ENCODE measurements at places on chromosomes 2 and 18. TPM values are rescaled to one million over a fixed set of nuclear protein-coding genes. Genes with fewer than 3 reads are reported as not detected.
A peak's percentile ranks its signal among the peaks of the same experiment; 100 is the strongest.

Gene ATF2
- total RNA-seq: 55.8 TPM

Gene XDH
- 2.2 TPM for total RNA-seq

Gene BOLL
- total RNA-seq: not detected

Gene SERPINB3
- total RNA-seq: not detected

Gene SLC5A6
- 54.0 TPM for total RNA-seq

Gene TYMS
- 38.7 TPM for total RNA-seq

Gene CD8B2
- total RNA-seq: not detected

GRCh38 chr2:179240481-179241451, 23.9 kb downstream of the SESTD1 start:
- H3K4me3 ChIP-seq: no peak overlapping the region
- no peaks in the 10 kb centered on the region for H3K36me3 ChIP-seq
- DNase-seq: no peak
- H3K27ac ChIP-seq: no peak overlapping the region

DNA sequence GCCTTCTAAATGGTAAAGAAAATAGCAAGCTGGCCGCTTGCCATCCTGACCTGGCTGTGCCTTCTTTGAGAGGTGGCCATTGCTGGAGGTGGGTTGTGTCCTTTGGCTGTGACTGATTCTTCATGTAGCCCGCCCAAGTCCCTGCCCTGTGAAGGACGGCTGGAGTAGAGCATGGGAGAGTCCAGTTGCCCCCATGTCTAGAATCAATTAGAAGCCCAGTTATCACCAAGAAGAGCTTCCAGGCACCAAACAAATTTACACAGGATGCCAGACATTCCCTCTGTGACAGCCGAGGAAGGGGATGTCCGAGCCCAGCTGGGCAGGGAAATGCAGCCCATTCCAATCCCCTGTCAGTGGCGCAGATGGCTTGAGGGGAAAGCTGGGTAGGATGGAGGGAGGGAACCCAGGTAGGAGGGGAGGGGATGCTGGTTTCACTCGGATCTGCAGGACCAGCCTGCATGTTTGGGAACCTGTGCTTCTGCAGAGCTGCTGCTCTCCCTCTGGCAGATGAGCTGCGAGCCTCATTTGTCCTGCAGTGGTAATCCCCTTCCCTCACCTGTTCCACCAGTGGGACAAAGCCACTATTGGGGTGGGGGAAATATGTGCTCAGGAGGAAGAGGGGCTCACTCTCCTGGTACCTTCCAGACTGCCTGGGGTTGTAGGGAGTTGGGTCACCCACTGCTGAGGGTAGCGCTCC, 25.7 kb upstream of the ASB18 start:
- no peak overlapping the region for H3K27ac ChIP-seq
- no peaks in the 10 kb centered on the region for H3K36me3 ChIP-seq
- no peak for DNase-seq

GRCh38 chr2:126827371-126827770, 71.3 kb upstream of the TEX51 start:
- H3K36me3 ChIP-seq: no peaks in the 10 kb centered on the region
- no peak for DNase-seq
- H3K4me1 ChIP-seq: no peaks in the 10 kb centered on the region
- no peaks in the 10 kb centered on the region for H3K27me3 ChIP-seq

- H3K4me3 ChIP-seq: no peak overlapping the region
- H3K27ac ChIP-seq: no peak overlapping the region
- no peaks in the 10 kb centered on the region for H3K36me3 ChIP-seq
- DNase-seq: no peak
- no peaks in the 10 kb centered on the region for H3K27me3 ChIP-seq
- no peaks in the 10 kb centered on the region for H3K4me1 ChIP-seq
These were observed 763 bp downstream of the CCDC141 start for GRCh38 chr2:179049203-179049545.

DNA sequence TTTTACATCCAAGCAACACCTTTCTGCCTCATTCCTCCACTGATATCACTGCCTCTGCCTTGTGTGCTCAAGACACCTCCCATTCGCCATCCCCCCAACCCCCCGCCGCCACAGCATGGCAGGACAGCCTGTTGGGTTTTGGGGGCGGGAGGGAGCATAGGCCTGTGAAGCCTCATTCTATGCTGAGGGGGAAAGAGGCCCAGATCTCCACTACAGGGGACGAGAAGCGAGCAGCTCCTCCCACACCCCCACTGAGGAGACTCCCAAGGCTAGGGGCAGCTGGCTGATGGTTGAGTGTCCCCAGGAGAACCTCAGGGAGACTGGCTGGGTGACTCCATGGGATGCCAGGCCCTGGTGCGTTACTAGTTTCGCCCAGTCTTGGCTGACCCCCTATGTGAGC, 214.3 kb upstream of the SIX2 start:
- H3K4me1 ChIP-seq: no peaks in the 10 kb centered on the region
- H3K36me3 ChIP-seq: no peaks in the 10 kb centered on the region
- H3K27ac ChIP-seq: no peak overlapping the region
- H3K4me3 ChIP-seq: no peak overlapping the region
- peaks cover 5% of the 10 kb centered on the region for H3K27me3 ChIP-seq
- no peak for DNase-seq

DNA sequence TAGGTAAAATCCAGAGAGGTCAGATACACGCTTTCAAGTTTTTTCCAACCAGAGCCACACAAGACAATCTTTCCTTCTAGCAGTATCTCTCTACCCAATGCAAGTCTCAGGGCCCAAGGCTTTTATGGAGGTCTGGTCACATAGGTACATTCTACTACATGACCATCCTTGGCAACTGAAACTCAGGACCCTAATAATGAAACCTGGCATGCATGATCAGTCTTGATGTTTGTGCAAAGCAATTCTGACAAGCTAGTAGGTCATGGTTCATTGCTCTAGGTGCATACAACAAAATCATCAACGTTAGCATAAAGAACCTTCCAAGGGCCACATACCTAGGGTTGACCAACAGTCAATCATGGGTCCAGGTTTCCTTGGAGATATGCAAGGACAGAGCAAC, 33.2 kb upstream of the CCDC88A start:
- DNase-seq: no peak
- H3K27me3 ChIP-seq: no peaks in the 10 kb centered on the region
- H3K4me3 ChIP-seq: no peak overlapping the region
- H3K27ac ChIP-seq: no peak overlapping the region
- no peaks in the 10 kb centered on the region for H3K4me1 ChIP-seq

- no peak overlapping the region for H3K4me3 ChIP-seq
- no peaks in the 10 kb centered on the region for H3K36me3 ChIP-seq
- H3K27ac ChIP-seq: no peak overlapping the region
- H3K4me1 ChIP-seq: peaks cover 10% of the 10 kb centered on the region
These were observed 9.2 kb upstream of the KYNU start for GRCh38 chr2:142868229-142868762.

DNA sequence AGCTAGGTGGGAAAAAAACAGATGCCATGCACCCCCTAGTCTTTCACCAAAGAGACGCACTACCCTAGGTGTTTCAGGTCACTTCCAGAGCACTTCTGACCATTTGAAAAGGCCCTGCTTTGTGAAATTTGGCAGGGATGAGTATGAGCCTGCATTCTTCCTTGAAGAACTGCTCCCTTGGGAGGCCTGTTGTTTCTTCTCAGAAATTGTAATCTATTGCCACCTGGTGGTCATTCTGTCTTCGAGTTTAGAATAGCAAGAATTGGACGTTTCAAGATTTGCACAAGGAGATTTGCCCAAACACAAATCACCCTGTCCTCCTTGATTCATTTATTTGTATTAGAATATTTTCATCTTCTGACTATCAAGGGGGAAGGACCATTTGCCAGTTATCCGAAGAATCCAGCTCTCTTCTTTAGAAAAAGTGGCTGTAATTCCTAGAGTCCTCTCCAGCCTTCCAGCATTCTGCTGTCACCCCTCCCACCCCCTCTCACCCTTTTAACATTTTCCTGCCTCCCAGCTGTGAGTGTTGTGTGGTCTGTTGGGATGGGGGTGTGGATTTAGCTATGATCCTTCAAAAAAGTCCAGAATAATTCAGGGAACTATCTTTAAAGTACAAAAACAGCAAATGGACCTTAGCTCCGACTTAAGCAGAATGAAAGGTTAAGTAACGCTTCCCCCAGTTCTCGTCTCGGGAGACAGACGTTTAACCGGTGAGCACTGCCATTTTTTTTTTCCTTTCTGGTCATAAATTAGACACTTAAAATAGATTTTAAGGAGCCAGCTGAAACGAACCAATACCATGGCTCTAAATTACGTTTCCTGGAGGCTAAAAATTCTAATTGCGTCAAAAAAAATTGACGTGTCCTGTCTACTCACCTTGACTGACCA, 3.7 kb upstream of the GAD1 start:
- H3K27ac ChIP-seq: no peak overlapping the region
- DNase-seq: peak; percentile 56
- no peak overlapping the region for H3K4me3 ChIP-seq

DNA sequence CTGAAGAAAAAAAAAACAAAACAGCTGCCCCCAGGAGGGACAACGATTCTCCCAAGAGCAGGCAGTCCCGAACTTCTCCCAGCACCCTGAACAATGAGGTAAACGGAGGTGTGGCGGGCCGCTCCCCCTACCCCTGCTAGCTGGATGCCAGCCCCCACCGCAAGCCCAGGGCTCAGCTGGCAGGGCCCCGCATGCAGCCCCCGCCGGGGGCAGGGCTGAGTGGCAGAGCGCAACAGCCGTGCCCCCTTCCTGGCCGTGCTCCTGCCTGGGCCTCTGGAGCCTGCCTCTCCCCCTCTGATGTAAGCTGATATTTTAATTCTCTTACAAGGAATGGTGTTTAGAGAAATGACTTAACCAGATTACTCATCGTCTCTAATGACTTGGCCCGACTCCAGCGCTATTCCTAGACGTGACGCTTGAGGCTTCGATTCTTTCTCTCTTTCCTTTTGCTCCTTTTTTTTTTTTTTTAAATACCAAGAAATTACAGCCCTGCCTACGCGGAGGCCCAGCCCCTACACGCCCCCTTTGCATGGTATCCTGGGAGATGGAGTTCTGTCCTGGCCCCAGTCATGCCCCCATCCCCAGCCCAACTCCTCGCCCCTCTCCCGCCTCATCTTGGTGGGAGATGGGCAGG, 4.6 kb upstream of the ARID5A start:
- no peaks in the 10 kb centered on the region for H3K36me3 ChIP-seq
- peaks cover 41% of the 10 kb centered on the region for H3K4me1 ChIP-seq
- H3K27me3 ChIP-seq: no peaks in the 10 kb centered on the region
- peak overlapping the region; percentile 19 for H3K4me3 ChIP-seq
- H3K27ac ChIP-seq: peak overlapping the region; percentile 86

DNA sequence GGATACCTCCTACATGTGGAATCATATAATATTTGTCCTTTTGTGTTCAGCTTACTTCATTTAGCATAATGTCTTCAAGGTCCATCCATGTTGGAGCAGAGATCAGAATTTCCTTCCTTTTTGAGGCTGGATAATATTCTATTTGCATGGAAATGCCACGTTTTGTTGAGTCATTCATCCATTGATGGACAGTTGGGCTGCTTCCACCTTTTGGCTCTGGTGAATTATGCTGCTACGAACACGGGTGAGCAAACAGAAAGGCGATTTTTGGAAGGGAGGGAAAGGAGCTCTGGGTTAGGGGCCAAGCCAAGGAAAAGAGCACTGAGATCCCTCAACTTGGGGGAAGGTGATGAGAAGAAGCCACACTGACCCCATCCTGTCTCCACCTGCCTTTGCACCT, 260.5 kb downstream of the TNS1 start:
- no peaks in the 10 kb centered on the region for H3K27me3 ChIP-seq
- peaks cover 8% of the 10 kb centered on the region for H3K4me1 ChIP-seq
- H3K4me3 ChIP-seq: no peak overlapping the region

DNA sequence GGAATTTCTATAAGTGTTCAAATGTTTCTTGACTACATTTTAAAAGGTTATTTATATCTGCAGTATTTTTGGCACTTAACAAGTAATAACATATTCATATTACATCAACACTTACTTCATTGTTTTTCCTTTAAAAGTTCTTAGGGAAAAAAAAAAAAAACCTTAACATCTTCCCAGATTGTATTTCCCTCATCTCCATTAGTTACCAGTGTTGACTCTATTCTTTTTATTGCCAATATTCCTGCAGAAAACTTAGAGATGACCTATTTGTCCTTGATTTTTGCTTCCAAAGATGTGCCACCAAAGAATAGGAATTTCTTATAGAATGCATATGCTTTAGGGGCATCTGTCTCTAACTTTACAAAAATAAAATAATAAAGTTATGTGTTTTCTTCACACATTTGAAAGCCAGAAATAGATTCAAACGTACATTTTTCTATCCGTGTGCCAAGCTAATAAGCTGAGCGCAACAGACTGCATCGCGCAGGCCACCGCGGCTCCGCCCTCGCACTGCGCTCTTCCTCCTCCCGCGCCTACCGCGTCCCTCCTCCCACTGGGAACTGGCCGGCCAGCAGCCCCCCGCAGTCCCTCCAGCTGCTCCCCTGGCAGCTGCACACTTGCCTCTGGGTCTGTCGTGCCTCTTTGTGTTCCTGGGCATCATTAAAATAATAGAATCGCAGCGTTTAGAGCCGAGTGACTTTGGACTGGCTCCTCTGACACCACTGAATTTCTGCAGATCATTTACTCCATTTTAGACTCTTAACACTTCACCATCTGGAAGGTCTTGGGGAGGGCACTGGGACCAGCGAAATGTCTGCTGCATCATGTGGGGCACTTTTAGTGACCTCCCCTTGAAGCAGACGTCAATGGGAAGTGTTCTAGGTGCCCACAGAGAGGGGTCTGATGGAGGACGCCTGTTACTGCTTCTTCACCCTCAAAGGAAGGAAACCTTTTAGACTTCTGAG, 21.2 kb upstream of the NAB1 start:
- no peaks in the 10 kb centered on the region for H3K27me3 ChIP-seq
- DNase-seq: peak; percentile 12
- peak overlapping the region; percentile 38 for H3K4me3 ChIP-seq
- no peak overlapping the region for H3K27ac ChIP-seq
- H3K4me1 ChIP-seq: no peaks in the 10 kb centered on the region

DNA sequence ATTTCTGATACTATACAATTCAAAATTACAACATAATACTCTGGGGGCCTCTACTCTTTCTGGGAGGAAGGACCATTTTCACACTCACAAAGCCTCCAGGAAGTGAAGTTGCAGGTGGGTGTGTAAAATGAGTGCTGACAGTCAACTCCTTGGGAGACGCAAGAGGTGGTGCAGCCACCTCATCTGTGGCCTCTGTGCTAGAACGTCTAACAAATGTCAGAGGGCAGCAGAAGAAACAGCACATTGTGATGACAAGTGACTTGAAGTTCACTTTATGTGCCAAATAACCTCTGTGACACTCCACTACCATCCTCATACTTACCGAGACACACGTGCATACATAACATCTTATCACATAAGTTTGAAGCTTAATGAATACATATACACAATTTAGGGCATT, 10.2 kb downstream of the RNF103 start:
- H3K4me3 ChIP-seq: no peak overlapping the region
- DNase-seq: no peak
- H3K4me1 ChIP-seq: no peaks in the 10 kb centered on the region
- no peak overlapping the region for H3K27ac ChIP-seq
- H3K36me3 ChIP-seq: peaks cover 15% of the 10 kb centered on the region
